ENCODE measurements at places on chromosomes 2 and 18. TPM values are rescaled to one million over a fixed set of nuclear protein-coding genes. Genes with fewer than 3 reads are reported as not detected.

DNA sequence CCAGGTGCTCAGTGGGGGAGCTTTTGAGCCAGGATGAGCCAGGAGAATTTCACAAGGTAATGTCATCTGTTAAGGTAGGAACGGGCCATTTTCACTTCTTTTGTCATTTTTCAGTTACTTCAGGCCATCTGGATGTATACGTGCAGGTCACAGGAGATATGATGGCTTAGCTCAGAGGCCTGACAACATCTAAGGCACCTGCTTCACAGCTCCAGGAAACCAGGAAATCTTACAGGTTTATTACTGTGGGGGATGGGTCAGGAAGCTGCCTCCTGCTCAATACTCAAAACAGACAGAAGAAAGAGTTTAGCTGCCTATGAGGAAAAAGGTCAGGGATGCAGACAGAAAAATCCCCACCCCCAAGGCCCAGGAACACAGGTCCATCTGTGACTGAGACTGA, 364.3 kb upstream of the LRP1B start:
- H3K36me3 ChIP-seq, result no peaks in the 10 kb centered on the region
- no peak overlapping the region for H3K4me3 ChIP-seq
- no peak for DNase-seq
- no peak overlapping the region for H3K27ac ChIP-seq
- no peaks in the 10 kb centered on the region for H3K27me3 ChIP-seq

GRCh38 chr18:7590826-7591560, 23.9 kb downstream of the PTPRM start:
- DNase-seq, result no peak
- H3K27ac ChIP-seq, result no peak overlapping the region
- no peaks in the 10 kb centered on the region for H3K4me1 ChIP-seq
- no peak overlapping the region for H3K4me3 ChIP-seq

- H3K36me3 ChIP-seq, result no peaks in the 10 kb centered on the region
- H3K4me3 ChIP-seq, result no peak overlapping the region
- H3K27me3 ChIP-seq, result no peaks in the 10 kb centered on the region
- no peak for DNase-seq
- no peaks in the 10 kb centered on the region for H3K4me1 ChIP-seq
- H3K27ac ChIP-seq, result no peak overlapping the region
Measured at GRCh38 chr18:69239849-69240674, 160.6 kb upstream of the DOK6 start.

DNA sequence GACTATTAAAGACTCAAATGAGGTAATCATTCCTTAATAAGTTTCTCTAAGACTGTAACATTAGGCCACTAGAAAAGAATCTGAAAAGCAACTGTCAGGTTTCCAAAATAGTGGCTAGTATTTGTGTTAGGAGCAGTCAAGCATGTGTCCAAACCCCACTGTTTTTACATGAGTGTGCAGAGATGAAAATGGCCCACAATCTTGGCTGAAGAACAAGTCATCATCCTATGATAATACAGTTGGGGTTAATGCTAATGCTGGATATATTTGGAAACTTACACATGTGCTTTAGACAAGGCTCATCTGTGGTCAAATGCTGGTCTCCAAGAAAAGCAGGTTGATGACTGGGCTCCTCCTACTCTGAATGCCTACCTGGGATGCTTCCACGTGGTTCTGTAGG, 73.6 kb downstream of the MAIP1 start:
- no peak overlapping the region for H3K27ac ChIP-seq
- no peaks in the 10 kb centered on the region for H3K36me3 ChIP-seq
- no peak overlapping the region for H3K4me3 ChIP-seq
- no peak for DNase-seq

DNA sequence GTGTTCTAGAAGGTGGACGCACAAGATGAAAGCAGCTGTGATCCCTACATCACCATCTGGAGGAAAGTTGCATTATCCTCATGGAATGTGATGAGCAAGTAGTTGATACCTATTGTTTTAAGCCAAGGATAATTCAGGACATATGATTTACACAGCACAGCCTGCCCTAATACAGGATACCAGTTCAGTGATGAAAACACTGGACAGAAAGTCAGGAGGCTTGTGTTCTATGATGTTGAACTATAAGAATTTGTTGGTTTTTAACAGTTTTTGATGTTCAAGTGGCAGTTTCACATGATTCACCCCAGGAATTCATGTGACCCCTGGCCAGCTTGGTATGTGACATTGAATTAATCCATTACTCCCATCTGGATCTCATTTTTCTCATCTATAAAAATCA, 6.2 kb upstream of the CHST10 start:
- H3K4me3 ChIP-seq, result no peak overlapping the region
- no peak for DNase-seq
- H3K36me3 ChIP-seq, result no peaks in the 10 kb centered on the region
- no peak overlapping the region for H3K27ac ChIP-seq
- H3K27me3 ChIP-seq, result no peaks in the 10 kb centered on the region

The ABCB11 gene
- 0.05 TPM for total RNA-seq

The TMEM163 gene
- total RNA-seq, result 0.31 TPM

DNA sequence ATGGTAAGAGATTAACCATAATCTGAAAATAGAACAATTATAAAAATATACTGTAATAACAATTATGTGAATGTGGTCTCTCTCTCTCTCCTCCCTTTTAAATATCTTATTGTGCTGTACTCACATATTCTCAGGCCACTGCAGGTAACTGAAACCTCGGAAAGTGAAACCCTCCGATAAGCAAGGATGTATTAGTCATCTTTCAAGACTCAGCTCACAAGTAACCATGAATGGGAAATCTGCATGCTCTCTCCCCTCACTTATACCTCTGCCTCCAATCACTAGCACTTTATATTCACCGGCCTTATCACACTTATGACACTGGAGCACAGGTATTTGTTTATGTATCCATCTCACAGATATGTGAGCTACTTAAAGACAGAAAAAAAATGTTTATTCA, 139.7 kb downstream of the LRP2 start:
- H3K4me1 ChIP-seq, result no peaks in the 10 kb centered on the region
- H3K27me3 ChIP-seq, result no peaks in the 10 kb centered on the region
- H3K4me3 ChIP-seq, result no peak overlapping the region
- H3K36me3 ChIP-seq, result no peaks in the 10 kb centered on the region
- no peak for DNase-seq

DNA sequence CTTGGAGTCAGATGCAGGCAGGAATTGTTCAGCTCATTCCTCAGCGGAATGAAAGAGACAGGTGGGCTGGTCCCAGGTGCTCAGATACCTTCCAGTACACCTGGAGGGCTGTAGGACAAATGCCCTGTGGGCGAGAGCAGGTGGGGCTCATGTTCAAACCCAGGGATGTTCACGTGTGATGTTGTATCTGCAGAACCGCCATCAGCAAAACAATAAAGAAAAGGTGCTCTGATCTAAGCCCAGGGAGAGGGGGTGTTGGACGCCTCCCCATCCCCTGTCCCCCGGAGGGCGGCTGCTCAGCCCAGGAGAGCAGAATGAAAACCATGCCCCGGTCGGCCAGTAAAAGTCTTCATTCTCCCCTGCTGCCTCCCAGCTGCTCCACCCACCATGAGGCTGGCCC, 197.4 kb downstream of the HAUS1 start:
- H3K4me3 ChIP-seq, result no peak overlapping the region
- no peaks in the 10 kb centered on the region for H3K36me3 ChIP-seq
- DNase-seq, result no peak
- no peaks in the 10 kb centered on the region for H3K4me1 ChIP-seq
- no peak overlapping the region for H3K27ac ChIP-seq

DNA sequence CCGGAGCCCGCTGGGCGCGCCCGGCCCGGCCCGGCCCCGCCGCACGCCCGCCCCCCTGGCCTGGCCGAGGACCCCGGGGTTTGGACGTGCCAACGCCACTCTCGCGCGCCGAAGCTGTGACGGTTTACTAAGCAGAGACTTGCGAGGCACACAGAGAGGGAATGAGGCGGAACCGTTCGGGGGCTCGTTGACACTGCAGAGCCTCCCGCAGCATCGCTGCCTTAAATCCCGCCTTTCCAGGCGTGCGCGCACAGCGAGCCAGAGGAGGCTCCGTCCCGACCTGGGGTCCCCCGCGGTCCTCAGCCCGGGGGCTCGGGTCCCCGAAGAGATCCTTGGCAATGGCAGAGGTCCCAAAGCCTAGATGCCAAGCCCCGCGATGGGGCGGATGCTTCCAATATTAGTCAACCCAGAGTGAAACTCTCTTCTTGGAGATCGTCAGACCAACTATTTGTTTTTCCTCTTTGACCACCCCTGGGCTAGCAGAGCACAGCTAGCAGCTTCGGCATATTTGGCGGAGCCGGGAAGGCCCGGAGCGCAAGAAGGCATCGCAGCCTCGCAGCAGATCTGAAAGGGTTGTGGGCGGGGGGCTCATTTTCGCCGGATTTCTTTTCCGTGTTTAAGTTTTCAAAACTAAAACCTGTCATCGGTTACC, at the start of gene ZNF385B:
Gene ZNF385B (minus strand): TSS at position 197 of the 652 bp plus-strand sequence.
- peaks cover 56% of the 10 kb centered on the region for H3K27me3 ChIP-seq
- H3K27ac ChIP-seq, result no peak within 1 kb of the TSS
- no peaks in the 10 kb centered on the region for H3K4me1 ChIP-seq
- peak within 1 kb of the TSS; percentile 51 for H3K4me3 ChIP-seq
- H3K36me3 ChIP-seq, result no peaks in the 10 kb centered on the region
- no peak for DNase-seq

The CCDC150 gene
- total RNA-seq, result 1.3 TPM

The SLC5A7 gene
- 0.12 TPM for total RNA-seq

DNA sequence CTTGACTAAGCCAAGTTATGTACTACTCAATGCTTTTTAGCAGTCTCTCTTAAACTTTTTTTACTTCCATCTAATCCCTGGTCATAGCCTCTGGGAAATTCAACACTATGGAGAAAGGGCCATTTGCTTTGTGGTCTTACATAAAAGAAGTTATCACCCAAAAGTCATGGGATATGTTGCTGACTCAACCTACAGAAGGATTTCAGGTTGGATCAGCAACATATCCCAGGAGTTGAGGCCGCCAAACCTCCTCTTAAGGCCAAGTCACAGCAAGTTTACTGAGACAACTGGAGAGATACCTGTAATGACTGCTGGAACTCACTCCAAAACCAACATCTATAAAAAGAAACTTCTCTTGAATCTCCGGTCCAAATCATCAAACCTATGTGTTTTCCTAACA, 141.1 kb downstream of the IRS1 start:
- H3K4me3 ChIP-seq, result no peak overlapping the region
- H3K36me3 ChIP-seq, result no peaks in the 10 kb centered on the region
- DNase-seq, result no peak
- H3K27me3 ChIP-seq, result no peaks in the 10 kb centered on the region
- H3K27ac ChIP-seq, result peak overlapping the region; percentile 37

DNA sequence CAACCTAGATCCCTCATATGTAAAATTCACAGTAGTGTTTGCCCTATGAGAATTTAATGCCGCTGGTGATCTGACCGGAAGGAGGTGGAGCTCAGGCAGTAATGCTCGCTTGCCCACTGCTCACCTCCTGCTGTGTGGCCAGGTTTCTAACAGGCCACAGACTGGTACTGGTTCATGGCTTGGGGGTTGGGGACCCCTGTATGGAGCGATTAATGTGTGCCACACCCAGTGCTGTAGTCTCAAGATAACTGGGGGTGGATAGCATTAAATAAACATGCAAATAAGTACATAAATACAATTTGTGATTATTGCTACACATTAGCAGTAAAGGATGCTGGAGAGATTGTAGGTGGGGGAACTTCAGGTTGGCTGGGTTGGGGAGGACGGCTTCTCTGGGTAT, 3.2 kb downstream of the GALNT1 start:
- DNase-seq, result no peak
- no peak overlapping the region for H3K27ac ChIP-seq
- H3K27me3 ChIP-seq, result no peaks in the 10 kb centered on the region
- no peaks in the 10 kb centered on the region for H3K36me3 ChIP-seq
- H3K4me3 ChIP-seq, result no peak overlapping the region
- H3K4me1 ChIP-seq, result peaks cover 38% of the 10 kb centered on the region

The PDE11A gene
- 0.88 TPM for total RNA-seq

Data from heart left ventricle (tissue), 16 donors.